ENCODE measurements at places on chromosomes 4 and X. TPM values are rescaled to one million over a fixed set of nuclear protein-coding genes. Genes with fewer than 3 reads are reported as not detected.

Gene OGT
- total RNA-seq = 173 TPM

Gene MMRN1
- total RNA-seq = 96.3 TPM

Gene MAGEA4
- total RNA-seq = not detected

Gene GSPT2
- 2.7 TPM for total RNA-seq

Gene STPG2
- not detected for total RNA-seq

Gene NPY2R
- total RNA-seq = 0.49 TPM

Gene RXFP1
- total RNA-seq = 1.5 TPM

Gene TEX13D
- not detected for total RNA-seq

Gene ARHGEF38
- not detected for total RNA-seq

Gene ADAMTS3
- 2.7 TPM for total RNA-seq

Gene MTM1
- total RNA-seq = 13.3 TPM

Gene LUZP4
- not detected for total RNA-seq

Gene TAF7L
- 2.5 TPM for total RNA-seq

Gene TMSB15B
- total RNA-seq = 7.9 TPM

Gene NHS
- total RNA-seq = 8.3 TPM

Gene CFI
- total RNA-seq = 15.0 TPM

Gene AGA
- total RNA-seq = 26.3 TPM

Gene SMAD1
- total RNA-seq = 31.7 TPM

Gene CENPU
- total RNA-seq = 5.2 TPM

Gene DOK7
- 4.7 TPM for total RNA-seq

Gene KIAA1210
- not detected for total RNA-seq

Gene SPON2
- total RNA-seq = 72.2 TPM

Gene GPAT3
- 5.2 TPM for total RNA-seq

Gene FRMPD3
- total RNA-seq = 0.74 TPM

Gene INTU
- total RNA-seq = 8.8 TPM

Gene MUC7
- not detected for total RNA-seq

Gene TNIP3
- not detected for total RNA-seq

Gene NRK
- total RNA-seq = 0.49 TPM

Measured in vagina (tissue), 2 donors.